ENCODE measurements at places on chromosomes 13 and 19. TPM values are rescaled to one million over a fixed set of nuclear protein-coding genes. Genes with fewer than 3 reads are reported as not detected.

DNA sequence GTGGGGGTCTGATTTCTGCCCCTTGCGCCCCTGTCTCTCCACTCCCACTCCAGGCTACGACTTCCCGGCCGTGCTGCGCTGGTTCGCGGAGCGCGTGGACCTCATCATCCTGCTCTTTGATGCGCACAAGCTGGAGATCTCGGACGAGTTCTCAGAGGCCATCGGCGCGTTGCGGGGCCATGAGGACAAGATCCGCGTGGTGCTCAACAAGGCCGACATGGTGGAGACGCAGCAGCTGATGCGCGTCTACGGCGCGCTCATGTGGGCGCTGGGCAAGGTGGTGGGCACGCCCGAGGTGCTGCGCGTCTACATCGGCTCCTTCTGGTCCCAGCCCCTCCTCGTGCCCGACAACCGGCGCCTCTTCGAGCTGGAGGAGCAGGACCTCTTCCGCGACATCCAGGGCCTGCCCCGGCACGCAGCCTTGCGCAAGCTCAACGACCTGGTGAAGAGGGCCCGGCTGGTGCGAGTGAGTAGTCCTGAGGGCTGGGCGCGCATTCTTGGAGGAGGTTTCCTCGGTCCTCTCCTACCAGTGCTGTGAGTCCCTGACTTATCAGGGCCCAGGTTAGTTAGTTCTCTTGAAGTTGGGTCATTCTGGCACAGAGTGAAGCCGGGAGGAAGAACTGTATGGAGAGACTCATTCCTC, 12.7 kb downstream of the EHD2 start:
- H3K27ac ChIP-seq: no peak overlapping the region
- DNase-seq: no peak
- no peak overlapping the region for H3K4me3 ChIP-seq
- H3K36me3 ChIP-seq: no peaks in the 10 kb centered on the region
- H3K4me1 ChIP-seq: no peaks in the 10 kb centered on the region
- H3K27me3 ChIP-seq: no peaks in the 10 kb centered on the region

DNA sequence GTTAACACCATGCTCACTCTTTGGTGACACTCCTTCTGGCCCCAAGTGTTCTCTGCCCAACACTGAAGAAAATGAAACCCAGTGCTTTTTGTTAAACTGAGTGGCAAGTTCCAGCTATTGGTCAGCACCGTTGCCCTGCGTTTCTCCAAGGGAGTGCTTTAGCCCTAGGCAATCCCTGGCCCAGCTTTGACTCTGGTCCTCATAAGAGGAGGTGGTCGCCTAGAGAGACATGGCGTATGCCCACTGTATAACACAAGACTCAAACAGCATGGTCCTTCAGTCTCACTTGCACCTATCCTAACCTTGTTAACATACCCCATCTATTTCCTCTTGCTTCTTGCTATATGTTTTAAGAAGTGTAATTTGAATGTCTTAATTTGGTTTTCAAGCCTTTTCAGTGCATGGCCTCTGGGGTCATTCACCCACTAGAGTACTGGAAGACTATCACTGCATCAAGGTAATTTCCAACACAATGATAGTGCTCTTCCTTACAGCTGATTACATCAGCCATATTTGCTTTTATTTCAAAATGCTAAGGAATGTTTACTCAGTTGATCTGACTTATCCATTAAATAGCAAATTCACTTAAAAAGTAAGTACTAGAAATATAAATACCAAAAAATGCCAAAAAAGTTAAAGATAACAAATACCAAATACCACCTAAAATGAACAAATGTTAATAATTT, 190.5 kb upstream of the SOX21 start:
- no peaks in the 10 kb centered on the region for H3K4me1 ChIP-seq
- no peak for DNase-seq
- H3K27me3 ChIP-seq: no peaks in the 10 kb centered on the region
- H3K4me3 ChIP-seq: no peak overlapping the region
- no peak overlapping the region for H3K27ac ChIP-seq
- no peaks in the 10 kb centered on the region for H3K36me3 ChIP-seq

DNA sequence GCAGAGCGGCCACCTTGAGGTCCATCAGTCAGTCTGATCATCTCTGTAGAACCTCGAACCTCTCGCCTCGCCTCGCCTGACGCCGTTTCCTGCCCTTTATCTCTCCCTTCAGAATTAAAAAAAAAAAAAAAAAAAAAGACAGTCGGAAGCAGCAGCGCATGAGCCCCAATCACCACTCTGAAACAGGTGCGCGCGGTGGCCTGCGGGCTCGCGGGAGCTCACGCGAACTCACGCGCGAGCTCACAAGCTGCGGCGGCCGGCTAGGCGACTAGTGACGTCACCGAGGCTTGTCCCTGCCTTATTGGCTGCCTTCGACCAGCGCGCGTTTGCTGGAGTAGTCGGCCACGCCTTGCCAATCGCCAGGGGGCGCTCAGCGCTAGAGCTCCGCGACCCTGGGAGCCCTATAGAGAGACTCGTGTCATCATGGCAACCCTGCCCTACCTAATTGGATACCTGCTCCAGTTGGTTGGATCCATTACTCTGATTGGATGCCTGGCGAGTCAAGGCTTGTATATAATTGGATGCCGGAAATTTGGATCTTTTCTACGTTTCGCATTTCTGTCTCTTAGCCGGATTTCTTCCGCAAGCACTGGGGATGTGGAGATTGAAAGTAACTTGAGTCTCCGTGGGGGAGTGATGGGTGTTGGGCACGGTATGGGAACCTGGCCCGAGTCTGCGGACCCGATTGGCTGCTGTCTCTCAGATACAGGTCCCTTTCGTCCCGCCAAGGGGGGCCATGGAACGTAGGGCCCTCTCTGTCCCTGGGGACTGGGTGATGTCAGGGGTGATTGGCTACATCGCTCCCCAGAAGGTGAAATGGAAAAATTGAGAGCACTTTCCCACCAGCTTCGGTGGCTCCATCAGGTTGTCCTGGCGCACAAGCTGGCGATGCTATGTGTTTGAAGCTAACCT, 31.6 kb downstream of the SYT3 start:
- no peak overlapping the region for H3K27ac ChIP-seq
- DNase-seq: peak; percentile 97
- no peaks in the 10 kb centered on the region for H3K36me3 ChIP-seq
- no peaks in the 10 kb centered on the region for H3K4me1 ChIP-seq

DNA sequence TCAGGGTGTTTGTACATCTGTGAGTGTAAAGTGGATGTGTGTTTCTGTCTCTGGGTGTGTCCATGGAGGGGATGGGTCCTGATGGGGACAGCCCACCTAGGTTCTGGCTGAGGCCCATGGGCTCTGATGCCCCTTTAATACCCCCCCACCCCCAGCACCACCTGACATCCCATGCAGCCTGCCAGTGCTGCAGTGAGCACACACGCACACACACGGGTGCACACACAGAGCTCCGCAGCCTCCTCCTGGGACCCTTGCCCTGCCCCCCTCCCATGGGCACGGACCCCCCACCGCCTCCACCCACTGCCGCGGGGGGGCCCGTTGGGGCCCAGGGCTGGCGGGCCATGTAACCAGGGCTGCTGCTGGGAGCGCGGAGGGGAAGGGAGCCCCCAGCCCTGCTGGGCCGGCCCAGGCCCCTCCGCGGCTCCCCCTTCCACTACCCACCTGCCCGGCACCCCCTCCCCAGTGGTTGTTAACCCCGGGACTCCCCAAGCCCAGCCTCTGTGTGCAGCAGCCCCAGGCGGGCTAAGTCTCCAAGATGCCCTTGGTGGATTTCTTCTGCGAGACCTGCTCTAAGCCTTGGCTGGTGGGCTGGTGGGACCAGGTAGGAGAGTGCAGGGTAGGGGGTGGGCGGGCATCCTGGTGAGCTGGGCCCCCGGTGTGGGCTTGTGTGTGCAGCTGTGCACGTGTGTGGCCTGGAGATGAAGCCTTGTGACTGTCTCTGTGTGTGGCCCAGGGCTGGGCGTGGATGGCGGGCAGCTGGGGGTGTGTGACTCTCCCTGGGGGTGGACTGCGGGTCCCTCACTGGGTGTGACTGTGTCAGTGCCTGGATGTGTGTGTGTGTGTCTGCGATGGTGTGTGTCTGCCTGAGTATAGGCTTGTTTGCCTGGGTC, 32.6 kb downstream of the PDE4A start:
- H3K36me3 ChIP-seq: no peaks in the 10 kb centered on the region
- no peak for DNase-seq
- H3K4me3 ChIP-seq: no peak overlapping the region
- H3K27me3 ChIP-seq: no peaks in the 10 kb centered on the region

DNA sequence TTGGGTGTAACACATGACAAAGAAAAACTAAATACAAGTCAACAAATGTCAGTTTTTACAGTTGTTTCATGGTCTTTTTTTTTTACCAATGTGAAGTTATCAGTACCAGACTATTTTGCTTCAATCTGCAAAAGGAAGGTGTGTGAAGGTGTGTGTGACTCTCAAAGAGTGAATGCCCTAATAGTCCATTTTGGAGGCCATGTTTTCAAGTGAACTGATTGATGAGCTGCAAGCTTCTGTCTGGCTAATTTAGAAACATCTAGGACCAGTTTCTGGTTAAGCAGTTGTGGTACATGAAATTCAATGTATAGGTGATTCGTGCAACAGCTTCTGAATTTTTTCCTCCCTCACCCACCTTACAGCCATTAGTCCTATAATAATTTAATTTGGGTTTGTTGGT, 16.1 kb downstream of the KLF5 start:
- no peak overlapping the region for H3K4me3 ChIP-seq
- no peaks in the 10 kb centered on the region for H3K4me1 ChIP-seq
- peaks cover 19% of the 10 kb centered on the region for H3K27me3 ChIP-seq
- no peaks in the 10 kb centered on the region for H3K36me3 ChIP-seq

- DNase-seq: no peak
- no peak overlapping the region for H3K4me3 ChIP-seq
- no peak overlapping the region for H3K27ac ChIP-seq
- H3K36me3 ChIP-seq: no peaks in the 10 kb centered on the region
- H3K27me3 ChIP-seq: peaks cover 17% of the 10 kb centered on the region
- H3K4me1 ChIP-seq: no peaks in the 10 kb centered on the region
Observed at GRCh38 chr19:1811472-1811894, 593 bp downstream of the ATP8B3 start.

GRCh38 chr13:46961719-46962118, 64.9 kb upstream of the HTR2A start:
- no peaks in the 10 kb centered on the region for H3K27me3 ChIP-seq
- H3K36me3 ChIP-seq: no peaks in the 10 kb centered on the region
- DNase-seq: no peak
- no peak overlapping the region for H3K4me3 ChIP-seq
- H3K4me1 ChIP-seq: no peaks in the 10 kb centered on the region
- H3K27ac ChIP-seq: no peak overlapping the region

- no peaks in the 10 kb centered on the region for H3K27me3 ChIP-seq
- H3K4me1 ChIP-seq: peaks cover 3% of the 10 kb centered on the region
- no peak overlapping the region for H3K27ac ChIP-seq
- no peak for DNase-seq
- no peaks in the 10 kb centered on the region for H3K36me3 ChIP-seq
- no peak overlapping the region for H3K4me3 ChIP-seq
Observed at GRCh38 chr13:112912726-112913440, 56.1 kb upstream of the MCF2L start.

The NALCN gene
- 0.53 TPM for total RNA-seq

The FSD1 gene
- 48.3 TPM for total RNA-seq
